ENCODE measurements at places on chromosomes 6 and 20.

- no peak for DNase-seq
Observed at GRCh38 chr20:33093074-33093473, 13.6 kb downstream of the BPIFB4 start.

GRCh38 chr6:23642849-23643248 is 483.2 kb upstream of the NRSN1 start:
- no peak for DNase-seq

GRCh38 chr6:134035823-134036296 is 16.6 kb downstream of the SLC2A12 start:
- DNase-seq = no peak

- DNase-seq = no peak
Observed at GRCh38 chr20:53258741-53259140, 286.6 kb downstream of the TSHZ2 start.

DNA sequence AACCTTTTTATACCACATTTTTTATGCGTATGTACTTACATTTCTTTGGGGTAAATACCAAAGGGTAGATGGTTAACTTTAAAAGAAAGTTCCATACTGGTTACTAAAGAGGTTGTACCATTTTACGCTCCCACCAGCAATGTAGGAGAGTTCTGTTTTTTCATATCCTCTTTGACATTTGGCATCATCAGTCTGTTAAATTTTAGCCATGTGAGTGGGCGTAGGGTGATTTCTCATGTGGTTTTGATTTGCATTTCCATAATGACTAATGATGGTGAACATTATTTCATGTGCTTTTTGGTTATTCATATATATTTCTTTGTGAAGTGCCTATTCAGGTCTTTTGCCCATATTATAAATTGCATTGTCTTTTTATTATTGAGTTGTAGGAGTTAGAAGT is 194.2 kb downstream of the PRL start:
- no peak for DNase-seq

DNA sequence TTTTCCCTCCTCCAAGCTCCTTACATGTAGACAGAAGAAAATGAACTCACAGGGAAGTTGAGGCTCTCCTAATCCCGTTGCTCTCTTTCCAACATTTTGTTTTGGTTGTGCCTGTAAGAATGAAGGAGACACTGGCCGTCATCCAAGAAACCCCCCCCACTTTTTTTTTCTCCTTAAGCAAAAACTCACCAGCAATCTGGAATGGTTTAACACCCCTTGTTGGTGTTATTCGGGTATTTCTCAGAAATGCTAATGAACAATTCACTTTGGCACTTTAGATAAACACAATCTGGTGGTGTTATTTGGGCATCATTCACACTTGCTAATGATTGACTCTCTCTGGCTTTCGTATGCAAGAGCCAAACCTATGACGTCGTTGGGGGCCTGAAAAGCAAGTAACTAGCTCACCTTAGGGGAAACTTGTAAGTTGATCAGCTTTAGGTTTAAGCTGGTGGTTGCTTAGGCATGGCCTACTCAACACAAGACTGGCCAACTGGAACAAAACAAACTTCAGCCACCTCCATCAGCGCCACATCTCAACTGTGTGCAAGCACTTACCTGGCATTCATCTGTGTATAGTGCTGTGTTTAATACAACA is 24.3 kb upstream of the OLIG3 start:
- DNase-seq = no peak

DNA sequence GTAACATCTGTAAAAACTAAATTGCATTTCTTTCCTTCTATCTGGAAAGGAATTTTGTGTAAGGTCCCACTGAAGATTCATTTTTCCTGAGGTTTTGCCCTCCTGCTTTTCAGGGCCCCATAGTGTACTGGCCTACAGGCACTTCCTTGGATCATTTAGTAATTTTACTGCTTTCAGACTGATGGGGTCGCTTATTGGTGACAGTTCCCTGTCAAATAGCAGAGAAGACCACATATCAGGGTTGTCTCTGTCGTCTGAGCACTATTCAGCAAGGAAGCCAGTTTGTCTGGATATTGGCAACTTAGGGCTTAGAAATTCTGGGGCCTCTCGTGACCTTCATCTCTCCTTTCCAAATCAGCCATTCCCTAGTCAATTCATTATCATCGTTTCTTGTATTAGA is 3.5 kb downstream of the GRM1 start:
- no peak for DNase-seq

- no peak for DNase-seq
Observed at GRCh38 chr20:40481337-40481736, 207.7 kb downstream of the MAFB start.

DNA sequence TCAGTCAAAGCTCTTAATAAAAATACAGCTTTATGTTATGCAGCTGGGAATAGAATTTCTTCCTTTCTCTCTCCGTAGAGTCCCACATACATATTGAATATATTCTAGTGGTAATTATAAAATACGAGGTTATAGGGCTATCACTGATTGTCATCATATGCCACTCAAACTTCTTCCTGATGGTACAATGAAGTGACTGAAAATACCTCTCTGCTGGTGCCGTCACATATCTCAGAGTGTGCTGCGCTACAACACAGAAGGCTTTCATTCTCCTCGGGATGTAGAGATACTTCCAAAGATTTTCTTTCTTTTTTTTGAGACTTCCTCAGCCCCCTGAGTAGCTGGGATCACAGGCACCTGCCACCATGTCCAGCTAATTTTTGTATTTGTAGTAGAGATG is 249.9 kb downstream of the BTBD9 start:
- no peak for DNase-seq

DNA sequence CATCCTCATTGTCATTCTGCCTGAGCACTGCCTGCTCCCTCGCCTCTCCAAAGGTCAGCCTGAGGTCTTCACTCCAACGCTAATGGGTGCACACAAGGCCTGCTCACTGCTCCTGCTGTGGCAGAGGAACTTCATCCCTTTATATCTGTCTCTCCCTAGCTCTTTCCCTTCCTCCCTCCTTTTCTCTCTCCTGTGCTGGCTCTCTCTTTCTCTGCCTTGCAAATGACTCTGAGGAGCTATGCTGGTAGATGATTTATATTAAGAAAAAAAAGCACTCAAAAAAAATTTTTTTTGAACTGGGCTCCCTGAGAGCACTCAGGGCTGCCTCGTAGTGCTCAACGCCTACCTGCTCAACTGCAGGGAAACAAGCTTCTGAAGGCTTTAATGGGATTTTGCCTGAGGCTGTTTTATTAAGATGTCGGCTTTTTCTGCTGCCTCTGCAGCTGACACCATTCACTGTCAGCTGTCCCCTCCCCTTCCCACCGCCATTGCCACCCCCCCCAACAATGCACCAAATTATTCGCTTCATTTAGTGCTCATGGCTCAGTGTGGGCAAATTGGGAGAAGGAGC is 137.7 kb upstream of the DEFB112 start:
- DNase-seq = no peak

GRCh38 chr20:888057-888456 is 28.1 kb downstream of the ANGPT4 start:
- no peak for DNase-seq

GRCh38 chr20:45751721-45752120 is 29.6 kb downstream of the SPINT4 start:
- DNase-seq = no peak

DNA sequence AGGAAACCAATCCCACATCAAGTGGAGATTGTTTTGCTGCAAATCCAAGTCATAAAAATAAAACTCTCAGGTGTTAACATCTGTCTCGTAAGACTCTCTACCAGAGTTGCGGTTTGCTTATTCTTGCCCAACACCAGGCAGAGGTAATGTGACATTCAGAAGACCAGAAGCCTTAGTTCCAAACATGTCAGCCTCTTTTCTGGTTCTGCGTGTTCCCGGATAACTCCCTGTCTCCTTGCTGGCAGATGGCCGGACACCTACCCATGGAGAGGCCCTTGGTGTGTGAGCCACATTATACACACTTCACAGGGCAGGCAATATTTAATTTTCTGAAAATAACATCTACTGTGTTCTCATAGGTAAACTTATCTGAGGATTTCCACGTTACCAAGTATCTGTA is 73.4 kb downstream of the GMPR start:
- DNase-seq = no peak

DNA sequence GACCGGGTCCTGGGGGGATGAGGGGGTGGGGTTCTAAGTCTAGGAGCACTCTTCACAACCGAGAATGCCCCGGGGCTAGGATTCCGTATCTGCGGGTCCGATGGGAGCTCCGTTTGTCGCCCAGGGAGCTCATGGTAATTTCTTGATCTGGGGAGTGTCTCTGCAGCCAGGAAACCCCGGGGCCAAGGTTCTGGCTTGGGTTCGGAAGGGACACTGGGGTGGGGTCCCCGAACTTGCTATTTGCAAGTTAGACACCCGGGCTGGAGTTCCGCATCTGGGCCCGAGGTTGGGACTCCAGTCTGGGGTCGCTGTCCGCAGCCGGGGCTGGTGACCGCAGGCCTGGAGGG is 397 bp downstream of the PEDS1 start:
- no peak for DNase-seq

DNA sequence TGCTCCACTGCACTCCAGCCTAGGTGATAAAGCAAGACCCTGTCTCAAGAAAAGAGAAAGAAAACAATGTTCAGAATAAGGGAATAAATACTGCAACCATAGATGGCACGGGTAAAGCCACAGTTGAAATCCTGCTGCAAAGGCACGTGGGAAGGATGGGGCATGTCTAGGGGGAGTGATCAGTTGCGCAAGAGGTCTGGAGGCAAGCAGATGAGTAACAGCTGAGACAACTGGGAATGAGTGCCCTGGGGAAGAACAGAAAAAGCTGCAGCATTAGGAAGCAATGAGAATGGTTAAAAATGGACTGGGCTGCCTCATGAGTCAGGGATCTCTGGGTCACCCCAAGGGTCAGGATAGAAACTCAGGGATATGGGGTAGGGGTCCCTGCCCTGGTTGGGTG is 96.3 kb downstream of the GMPR start:
- DNase-seq = no peak

- DNase-seq = no peak
Observed at GRCh38 chr6:63816401-63816981, 180.9 kb downstream of the PHF3 start.

DNA sequence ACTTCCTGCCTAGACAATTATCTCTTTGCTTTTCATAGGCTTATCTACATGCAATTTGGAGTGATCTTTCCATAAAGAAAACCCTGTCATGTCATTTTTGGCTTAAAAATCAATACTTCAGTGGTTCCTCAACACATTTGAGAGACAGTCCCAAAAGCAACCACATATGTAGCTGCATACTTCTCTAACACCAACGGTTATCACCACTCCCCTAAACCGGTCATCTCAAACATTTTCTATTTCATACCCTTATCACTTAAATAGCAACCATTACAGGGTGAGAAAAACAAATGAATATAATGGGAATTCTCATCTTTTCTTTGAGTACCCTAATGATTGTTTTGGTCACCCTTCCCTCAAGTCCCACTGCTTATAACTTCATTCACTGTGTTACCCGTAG is 5.1 kb downstream of the GLO1 start:
- DNase-seq = no peak

DNA sequence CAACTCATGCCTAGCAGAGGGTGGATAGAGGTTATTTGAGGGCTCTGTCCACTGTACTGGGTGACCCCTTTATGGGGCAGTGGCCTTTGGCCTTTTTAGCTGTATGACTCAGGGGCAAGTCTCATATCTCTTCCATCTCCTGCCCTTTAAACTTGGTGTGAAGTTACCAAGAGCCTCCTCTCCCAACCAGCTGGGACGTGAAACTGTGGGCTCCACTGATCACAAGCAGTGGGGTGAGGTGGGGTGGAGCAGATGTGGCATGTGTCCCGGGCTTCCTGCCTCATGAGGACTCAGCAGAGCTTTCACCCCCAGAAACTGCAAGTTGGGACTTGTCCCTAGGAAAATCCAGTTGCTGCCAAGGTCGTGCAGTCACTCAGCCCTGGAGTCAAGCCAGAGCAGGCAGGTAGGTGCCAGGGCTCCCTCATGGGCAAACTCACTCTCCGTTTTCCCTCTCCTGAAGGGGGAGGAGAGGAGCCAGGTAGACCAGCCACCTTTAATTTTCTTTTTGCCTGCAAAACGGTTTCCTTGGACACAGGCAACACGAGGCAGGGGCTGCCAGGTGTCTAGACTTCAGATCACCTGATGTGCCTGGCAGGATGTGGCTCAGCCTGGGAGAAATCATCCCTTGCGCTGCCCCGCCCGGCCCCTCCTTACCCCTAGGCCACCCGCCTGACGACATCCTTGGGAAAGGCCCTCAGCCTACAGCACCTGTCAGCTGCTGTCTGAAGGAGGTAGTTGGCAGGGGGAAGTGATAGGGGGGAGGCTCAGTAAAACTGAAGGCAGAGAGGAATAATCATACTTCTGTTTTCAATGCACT is 4.0 kb downstream of the CDKN1A start:
- no peak for DNase-seq

GRCh38 chr20:34129518-34130162 is 17.6 kb upstream of the EIF2S2 start:
- DNase-seq = peak; percentile 58

GRCh38 chr6:158009114-158009891 is 27.6 kb downstream of the SYNJ2 start:
- DNase-seq = no peak

- DNase-seq = no peak
Observed at GRCh38 chr20:58457083-58457695, 58.0 kb downstream of the APCDD1L start.

- DNase-seq = no peak
Observed at GRCh38 chr6:170460641-170461040, 92.5 kb downstream of the PSMB1 start.

DNA sequence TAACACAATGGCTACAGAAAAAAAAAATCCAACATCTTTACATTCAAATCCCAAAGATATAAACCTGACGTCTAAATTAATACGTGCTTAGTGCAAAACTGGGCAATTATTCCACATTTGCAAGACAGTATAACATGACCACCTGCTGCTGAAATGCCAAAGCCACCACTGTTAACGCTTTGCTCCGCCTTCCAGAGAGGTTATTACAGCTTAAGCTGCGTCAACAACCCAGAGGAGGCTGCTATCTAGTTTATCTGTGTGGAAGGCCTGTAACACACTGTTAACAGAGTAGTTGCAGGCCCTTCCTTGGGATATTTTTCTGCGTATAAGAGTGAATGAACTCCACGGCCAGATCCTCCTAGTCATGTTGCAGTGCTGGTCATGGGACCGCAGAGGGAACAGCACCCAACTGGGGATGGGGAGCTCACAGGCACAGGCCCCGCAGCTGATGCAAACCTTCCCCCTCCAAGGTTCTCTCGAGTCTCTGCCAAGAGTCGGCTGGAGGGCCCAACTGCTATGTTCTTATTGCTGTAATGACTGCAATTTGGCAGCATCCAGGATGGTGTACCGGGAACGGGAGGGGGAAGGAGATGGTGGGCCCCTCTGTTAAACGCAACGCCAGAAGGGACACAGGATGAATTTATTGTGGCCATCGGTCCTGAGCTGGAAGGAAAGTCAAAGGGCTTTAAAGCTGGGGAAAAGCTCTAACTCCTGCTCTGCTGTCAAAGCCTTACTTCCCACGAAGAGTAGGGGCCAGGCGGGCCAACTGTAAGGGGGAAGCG is 993 bp upstream of the NCOA7 start:
- DNase-seq = no peak

DNA sequence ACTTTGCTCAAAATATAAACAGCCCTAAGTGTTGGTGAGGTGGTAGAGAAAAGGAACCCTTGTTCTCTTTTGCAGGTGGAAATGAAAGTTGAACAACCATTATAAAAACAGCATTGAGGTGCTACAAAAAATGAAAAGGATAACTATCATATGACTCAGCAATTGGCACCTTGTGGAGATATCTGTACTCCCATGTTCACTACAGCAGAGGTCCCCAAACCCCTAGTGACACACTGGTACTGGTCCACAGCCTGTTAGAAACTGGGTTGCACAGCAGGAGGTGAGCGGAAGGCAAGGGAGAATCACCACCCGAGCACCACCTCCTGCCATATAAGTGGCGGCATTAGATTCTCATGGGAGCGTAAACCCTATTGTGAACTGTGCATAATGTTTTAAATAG is 267.4 kb upstream of the THEMIS start:
- no peak for DNase-seq

- no peak for DNase-seq
Observed at GRCh38 chr6:13268913-13269518, 59.3 kb downstream of the TBC1D7 start.
